ENCODE measurements at places on chromosomes 1 and 21.

- no peak for DNase-seq
Measured at GRCh38 chr1:118099686-118100085, 85.3 kb downstream of the SPAG17 start.

GRCh38 chr21:23963454-23963853 is 1643.8 kb downstream of the MRPL39 start:
- DNase-seq: no peak

GRCh38 chr1:2833454-2834145 is 32.1 kb upstream of the TTC34 start:
- no peak for DNase-seq

- no peak for DNase-seq
Measured at GRCh38 chr21:41195311-41195710, 27.4 kb downstream of the BACE2 start.

GRCh38 chr1:74733604-74734484 is 892 bp downstream of the TYW3 start:
- peak; percentile 84 for DNase-seq

- no peak for DNase-seq
Measured at GRCh38 chr1:106836708-106837107, 219.8 kb upstream of the PRMT6 start.

GRCh38 chr1:8822373-8823294 is 5.2 kb upstream of the RERE start:
- DNase-seq: peak; percentile 93

GRCh38 chr1:68271596-68271995 is 39.3 kb upstream of the WLS start:
- no peak for DNase-seq

GRCh38 chr1:248834343-248834940 is 3.6 kb upstream of the ZNF672 start:
- DNase-seq: no peak

DNA sequence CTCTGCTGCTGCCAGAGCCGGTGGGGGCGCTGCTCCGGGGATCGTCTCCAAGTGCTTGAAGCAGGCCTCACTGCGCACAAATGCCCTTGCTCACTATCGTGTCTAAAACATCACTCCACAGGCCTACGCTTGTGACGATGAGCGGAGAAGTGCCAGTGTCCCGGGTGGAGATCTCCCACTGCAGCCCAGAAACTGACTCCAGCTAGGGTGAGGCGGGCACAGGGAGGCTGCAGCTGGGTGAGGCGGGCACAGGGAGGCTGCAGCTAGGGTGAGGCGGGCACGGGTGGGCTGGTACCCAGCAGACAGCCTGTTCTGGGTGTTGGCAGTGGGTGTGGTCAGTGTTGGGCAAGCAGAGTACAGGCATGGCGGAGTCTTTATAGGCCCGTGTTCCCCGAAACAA is 22.7 kb upstream of the PDXK start:
- DNase-seq: no peak

DNA sequence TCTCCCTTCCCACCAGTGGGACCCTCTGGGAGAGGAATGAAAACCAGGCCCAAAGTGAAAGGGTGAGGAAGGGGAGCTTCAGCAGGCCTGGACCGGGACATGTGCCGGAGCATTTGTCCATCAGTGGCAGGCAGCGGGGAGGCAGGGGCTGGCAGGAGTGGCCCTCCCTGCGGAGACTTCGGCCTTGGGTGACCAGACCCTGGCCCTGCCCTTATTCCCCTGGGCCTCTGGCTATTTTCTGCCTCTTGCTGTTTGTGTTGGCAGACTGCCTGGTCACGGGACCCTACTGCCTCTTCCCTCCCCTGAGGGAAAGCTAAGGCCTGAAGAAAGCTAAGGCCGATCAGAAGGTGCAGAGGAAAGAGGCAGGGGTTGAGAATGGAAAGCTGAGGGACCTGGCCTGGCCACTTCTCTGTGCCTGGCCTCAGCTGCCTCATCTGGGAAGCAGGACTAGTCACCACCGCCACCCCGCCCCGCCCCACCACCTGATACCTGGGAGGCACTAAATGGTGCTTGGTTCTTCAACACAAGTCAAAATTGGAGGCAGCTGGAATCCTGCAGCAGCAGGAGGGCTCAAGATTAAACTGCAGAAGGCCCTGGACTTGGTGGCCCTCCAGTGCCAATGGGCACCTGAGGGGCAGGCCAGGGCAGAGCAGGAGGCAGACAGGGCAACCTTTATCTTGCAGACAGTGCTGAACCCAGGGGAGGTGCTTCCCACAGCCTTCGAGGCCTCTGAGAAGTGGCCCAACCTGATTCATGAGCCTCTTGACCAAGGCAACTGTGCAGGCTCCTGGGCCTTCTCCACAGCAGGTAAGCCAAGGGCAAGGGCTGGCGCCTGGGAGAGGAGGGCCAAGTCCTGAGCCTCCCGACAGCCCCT is 7.9 kb downstream of the TINAGL1 start:
- DNase-seq: no peak

DNA sequence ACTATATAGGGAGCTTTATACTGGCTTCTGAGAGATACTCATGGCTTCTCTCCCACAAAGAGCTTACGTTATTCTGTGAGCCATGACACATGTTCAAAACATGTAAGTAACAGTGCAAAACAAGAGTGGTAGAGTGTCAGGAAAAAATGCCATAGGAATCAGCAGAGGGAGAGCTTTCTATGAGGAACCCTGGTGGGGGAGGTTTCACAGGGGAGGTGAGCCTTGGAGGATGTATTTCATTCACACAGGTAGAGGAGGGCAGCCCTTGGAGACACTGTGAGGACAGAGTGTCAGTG is 72.7 kb upstream of the LYST start:
- no peak for DNase-seq

DNA sequence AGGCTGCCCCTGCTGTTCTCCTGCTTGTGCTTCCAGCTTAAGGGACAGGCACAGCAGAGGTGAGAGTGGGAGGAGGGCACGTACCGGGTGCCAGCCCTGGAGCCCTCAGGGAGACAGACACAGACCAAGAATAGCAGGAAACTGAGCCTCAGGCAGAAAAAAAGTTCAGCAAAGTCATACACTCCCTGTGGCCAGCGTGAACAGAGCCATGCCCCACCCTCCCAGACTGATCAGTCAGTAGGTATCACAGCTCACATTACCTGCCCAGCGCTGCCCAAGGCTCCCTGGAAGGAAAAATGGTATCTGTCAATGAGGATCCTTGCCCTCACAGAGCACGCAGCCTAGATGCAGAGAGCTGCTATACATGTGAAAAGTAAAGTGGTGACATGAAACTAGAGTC is 1.3 kb downstream of the UBL4B start:
- DNase-seq: no peak

DNA sequence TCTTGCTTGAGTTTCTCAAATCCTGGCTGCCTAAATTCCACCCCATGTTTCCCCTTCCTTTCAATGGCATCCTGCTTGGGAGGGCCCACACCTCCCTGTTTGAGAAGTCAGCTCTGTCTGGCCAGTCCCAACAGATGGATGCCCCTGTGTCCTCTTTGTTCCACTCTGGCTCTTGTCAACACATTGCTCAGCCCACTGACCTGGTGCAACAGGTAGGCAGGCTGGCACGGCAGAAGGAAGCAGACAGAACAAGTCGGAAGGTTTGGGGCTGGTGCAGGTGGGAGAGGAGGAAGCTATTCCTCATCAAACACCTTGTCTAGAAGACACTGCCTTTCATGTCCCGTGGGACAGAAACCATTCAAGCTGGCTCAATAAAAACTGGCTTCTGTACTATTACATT is 22.7 kb downstream of the KCNQ4 start:
- no peak for DNase-seq

DNA sequence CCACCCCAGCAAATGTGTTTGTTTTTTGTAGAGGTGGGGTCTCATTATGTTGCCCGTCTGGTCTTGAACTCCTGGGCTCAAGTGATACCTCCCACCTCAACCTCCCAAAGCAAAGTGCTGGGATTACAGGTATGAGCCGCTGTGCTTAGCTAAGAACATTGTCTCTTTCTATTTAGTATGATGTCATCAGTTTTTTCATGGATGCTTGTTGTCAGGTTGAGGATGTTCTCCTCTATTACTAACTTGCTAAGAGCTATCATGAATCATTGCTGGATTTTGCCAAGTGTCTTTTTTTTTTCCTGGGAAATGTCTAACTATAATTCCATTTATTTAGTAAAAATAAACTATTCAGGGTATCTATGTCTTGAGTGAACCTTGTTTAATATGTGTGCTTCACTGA is 19.0 kb upstream of the MPC2 start:
- DNase-seq: no peak

GRCh38 chr1:32125313-32125712 is 17.5 kb downstream of the KPNA6 start:
- no peak for DNase-seq

- no peak for DNase-seq
Measured at GRCh38 chr1:74652711-74653139, 20.9 kb downstream of the ERICH3 start.

GRCh38 chr1:191498825-191499224 is 659.4 kb upstream of the RGS18 start:
- no peak for DNase-seq

DNA sequence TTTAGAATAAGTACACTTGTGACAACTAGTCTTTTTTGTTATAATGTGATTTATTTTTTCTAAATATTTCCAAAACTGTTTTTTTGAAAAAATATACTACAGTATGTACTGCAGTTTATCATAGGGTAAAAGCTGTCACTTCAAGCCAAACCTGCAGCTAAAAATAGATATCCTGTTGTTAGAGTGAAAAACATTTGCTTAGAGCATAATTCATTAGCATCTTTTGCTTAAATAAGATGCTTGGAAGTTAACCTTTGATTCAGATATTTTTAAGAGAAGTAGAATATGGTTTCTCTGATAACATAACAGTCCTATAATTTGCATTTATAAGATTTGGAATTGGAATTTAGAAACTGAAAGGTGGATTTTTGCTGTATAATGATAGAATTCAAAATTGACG is 21.5 kb downstream of the PRKACB start:
- DNase-seq: peak; percentile 72

DNA sequence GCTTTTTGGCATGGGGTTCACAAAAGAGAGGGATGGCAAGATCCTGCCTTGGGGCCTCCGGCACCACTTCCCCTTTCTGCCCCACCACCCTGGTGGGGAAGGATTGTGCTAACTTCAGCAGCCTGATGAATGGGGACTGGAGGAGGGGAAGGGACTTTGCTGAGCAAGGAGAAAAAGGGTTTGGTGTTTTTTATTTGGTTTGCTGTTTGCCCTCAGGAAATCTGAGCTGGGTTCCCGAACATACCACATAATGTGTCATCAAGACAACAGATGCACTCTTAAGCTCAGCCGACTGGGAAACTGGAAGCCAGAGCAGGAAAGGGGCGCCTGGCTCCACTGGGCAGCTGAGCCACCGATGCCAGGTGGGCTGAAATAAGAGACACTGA is 19.8 kb downstream of the OLFML2B start:
- no peak for DNase-seq

DNA sequence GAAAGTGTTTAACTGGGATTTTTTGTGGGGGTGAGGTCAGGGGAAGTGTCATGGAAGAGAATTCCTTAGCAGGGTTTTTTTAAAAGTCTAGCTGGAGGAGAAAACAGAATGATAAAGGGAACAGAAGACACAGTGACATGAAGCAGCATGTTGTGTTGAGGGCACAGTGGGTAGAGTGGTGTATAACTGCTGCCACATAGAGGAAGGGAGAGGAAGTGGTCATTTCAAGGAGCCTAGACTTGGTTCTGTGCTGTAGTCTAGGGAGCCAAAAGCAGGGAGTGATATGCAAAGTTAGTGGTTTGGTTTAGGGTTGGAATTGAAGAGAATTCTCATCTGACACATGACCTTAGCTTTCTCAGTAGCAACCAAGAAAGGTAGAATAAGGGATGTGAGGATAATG is 10.2 kb downstream of the EEIG2 start:
- DNase-seq: peak; percentile 28

- peak; percentile 75 for DNase-seq
Measured at GRCh38 chr1:32972814-32973428, 8.3 kb upstream of the RNF19B start.

- peak; percentile 93 for DNase-seq
Measured at GRCh38 chr21:31347435-31348032, 3.5 kb upstream of the TIAM1 start.

DNA sequence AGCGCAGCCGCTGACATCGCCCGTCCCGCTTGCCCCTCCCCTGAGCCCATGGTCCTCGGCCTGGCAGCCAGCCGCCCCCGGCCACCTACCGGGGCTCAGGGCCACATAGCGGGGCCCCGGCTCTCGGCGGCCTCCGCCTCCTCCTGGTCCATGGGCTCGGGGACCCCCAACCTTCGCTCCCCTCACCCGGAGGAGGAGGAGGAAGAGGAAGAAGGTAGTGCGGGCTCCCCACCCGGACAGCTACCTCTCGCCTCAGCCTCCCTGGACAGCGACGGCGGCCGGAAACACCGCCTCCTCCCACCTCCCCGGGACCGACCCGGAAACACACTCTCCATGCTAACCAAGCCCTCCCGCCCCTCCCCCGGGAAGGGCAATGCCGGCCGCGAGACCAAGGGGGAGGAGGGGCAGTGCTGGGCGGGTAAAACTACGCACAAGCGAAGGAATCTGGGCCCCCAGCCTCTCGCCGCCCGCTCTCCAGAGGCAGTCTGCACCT is at the start of gene KIAA0319L:
KIAA0319L (minus strand) TSS at position 286 of the 493 bp plus-strand sequence. CDS start 2,912 bp downstream, outside the sequence.
- peak; percentile 90 for DNase-seq

DNA sequence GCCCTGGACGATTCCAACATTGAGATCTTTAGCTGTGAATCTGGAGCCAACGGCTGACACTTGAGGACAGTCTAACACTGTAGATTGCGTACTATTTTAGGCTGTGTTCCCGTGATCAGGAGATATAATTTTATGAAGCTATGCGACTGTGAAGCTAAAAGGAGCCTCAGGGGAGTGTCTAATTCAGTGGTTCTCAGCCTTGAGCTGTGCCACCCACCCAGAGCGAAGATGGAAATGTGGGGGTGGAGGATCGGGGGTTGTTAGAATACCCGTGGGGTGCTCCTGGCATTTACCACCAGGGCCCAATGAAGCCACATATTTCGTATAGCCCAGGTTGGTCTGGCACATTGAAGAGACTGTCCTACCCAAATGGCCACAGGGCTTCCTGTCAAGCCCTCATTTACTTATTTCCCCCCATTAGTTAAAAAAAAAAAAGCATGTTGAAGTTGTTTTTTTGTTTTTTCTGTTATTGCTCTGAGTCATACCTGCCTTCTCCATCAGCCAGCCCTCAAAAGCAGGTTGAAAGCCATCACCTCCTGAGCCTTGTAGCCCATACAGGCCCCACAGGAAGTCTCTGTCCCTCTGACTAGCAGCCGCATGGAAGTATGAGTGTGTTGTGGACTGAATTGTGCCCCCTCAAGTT is 141.7 kb downstream of the GALNT2 start:
- DNase-seq: no peak

- no peak for DNase-seq
Measured at GRCh38 chr1:163745204-163745603, 423.4 kb downstream of the NUF2 start.

DNA sequence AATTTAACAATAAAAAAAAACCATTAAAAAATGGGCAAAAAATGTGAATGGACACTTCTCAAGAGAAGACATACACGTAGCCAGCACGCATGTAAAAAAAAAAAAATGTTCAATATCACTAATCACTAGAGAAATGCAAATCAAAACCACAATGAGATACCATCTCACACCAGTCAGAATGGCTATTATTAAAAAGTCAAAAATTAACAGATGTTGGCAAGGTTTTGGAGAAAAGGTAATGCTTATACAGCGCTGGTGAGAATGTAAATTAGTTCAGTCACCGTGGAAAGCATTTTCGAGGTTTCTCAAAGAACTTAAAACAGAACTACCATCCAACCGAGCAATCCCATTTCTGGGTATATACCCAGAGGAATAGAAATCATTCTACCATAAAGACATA is 1091.5 kb upstream of the B3GALT2 start:
- no peak for DNase-seq

GRCh38 chr1:107787299-107787698 is 177.7 kb downstream of the VAV3 start:
- DNase-seq: no peak

Measured in cerebellar cortex (tissue), 1 donor.